ENCODE measurements at places on chromosomes 5 and 9.

- DNase-seq: no peak
These were observed 19.8 kb upstream of the KCNV2 start for GRCh38 chr9:2697492-2697891.

DNA sequence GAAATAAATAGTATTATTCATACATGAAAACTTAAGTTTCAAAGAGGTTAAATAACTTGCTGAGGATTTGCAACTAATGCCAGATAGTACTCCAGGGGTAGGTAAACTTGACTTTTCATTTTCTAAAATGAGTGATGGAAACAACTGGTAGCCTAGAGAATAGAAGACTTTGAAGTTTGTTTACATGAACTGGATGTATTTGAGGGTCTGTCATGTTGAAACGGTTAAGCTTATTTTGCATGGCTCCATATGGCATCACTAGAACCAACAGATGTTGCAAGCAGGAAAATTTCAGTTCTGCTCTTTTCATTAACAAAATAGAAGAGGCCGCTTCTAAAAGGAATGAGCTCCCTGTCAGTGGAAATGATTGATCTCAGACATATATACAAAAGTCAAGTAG lies 105.1 kb upstream of the SGCD start:
- DNase-seq: no peak

- no peak for DNase-seq
These were observed 1.7 kb downstream of the TRAF1 start for GRCh38 chr9:120924698-120925534.

- no peak for DNase-seq
These were observed 9.7 kb downstream of the PTAR1 start for GRCh38 chr9:69750085-69750484.

DNA sequence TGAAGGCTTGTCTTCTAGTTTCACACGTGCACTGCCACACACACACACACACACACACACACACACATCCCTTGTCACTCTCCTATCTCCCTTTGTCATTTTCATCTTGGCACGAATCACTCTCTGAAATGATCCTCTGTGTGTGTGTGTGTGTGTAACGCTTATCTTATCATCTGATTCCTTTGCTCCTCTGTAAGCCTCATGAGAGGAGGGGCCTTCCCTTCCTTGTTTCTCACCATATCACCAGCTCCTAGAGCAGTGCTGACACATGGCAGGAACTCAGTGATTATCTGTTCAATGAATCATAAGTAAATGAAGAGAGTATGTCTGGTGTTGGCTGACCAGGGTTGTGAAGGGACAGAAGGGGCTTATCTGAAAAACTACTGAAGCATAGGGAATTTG lies 53.3 kb downstream of the PDE4D start:
- DNase-seq: no peak

DNA sequence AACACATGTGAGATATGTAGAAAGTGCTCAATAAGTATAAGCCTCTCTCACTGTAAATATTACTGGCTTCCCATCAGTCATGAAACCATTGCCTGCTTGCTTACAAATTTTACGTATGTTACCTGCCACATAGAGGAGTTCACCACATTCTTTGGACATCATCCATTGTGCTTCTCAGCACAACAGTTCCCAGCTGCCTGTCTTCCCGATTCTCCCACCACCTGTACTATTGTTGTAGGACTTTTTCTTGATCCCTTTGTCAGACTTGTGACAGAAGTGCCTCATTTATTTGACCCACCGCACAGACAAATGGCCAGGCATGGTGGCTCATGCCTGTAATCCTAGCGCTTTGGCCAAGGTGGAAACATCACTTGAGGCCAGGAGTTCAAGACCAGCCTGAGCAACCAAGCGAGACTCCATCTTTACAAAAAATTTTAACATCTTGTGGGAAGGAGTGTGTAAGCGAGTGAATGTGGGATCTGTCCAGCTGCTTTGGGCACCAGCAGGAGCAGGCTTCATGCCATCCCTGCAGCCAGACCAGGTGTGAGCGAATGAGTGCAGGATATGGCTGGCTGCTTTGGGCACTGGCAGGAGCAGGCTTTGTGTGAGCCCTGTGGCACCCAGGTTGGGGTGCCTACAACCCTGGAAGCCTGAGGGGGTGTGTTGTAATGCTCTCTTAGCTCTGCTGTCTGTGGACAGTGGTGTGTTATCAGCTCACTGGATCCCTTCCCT lies 139.9 kb upstream of the ELL2 start:
- DNase-seq: no peak

DNA sequence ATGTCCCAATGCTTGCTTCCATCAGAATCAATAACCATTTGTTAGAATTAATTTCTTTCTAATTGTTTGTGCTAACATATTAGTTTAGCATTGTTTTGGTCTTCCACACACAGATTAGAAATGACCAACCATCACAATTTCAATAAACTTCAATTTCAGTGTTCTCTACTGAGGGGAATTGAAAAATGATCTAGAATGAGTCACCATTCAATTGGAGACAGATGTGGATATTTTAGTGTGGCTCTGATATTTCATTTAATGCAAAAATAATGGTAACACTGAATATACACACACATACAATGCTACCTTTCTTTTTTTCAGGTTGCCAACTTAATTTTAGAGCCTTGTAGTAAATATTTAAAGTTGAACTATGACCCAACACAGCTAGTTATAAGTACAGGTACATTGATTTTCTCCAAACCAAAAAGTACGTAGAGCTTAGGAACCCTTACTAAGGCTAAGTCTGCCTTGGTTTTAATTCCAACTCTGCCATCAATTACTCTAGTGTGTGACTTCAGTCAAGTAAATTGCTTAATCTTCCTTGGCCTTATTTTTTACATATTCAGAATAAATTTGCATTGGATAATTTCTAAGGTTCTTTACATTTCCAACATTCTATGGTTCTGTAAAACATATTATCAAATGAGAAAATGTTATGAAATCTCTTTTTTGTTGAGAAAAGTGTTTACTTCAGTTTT lies 143.9 kb downstream of the DMRTA1 start:
- no peak for DNase-seq

GRCh38 chr9:63817622-63818518 lies 1467.1 kb downstream of the FOXD4L5 start:
- peak; percentile 47 for DNase-seq

DNA sequence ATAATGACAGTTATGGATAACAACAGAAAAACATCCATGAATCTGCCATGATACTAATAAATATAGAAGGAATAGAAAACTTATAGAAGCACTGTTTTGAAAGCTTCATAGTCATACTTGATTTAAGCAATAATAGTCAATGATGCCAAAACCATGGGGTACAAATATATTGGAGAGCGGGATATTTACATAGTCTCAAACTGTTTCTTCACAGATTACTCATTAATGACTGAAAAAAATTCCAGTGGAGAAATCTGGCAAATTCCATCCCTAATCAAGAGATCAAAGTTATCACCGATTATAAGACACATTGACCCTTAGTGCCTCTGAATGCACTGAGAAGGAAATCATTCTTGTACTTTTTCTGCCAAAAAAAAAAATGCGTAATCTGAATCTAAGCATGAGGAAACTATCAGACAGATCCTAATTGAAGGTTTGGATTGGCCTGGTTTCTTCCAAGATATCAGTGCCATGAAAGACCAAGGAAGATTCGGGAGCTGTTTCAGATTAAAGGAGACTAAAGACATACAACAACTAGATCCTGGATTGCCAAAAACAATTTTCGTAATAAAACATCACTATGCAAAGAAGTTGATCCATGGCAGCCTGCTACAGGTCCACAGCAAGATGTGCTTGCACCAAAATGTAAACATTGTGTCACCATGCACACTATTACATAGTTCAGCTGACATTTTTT lies 106.2 kb downstream of the GOLPH3 start:
- DNase-seq: no peak

DNA sequence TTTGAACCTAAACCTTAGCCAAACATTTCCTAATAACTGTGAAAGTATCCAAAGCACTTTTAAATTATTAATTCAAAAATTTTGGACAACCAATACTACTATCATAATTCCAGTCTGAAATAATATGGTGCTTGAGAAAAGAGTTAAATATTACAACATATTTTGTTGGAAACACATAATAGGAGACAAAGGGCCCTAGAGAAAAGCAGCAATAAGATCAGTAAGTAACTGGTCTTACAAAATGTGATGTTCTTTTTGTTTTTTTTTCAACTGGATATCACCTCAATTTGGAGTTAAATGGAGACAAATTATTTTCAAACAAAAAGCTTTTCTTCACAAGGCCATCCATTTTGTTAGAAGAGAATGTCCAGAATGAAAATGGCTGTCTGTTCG lies 21.1 kb downstream of the SRFBP1 start:
- DNase-seq: no peak

DNA sequence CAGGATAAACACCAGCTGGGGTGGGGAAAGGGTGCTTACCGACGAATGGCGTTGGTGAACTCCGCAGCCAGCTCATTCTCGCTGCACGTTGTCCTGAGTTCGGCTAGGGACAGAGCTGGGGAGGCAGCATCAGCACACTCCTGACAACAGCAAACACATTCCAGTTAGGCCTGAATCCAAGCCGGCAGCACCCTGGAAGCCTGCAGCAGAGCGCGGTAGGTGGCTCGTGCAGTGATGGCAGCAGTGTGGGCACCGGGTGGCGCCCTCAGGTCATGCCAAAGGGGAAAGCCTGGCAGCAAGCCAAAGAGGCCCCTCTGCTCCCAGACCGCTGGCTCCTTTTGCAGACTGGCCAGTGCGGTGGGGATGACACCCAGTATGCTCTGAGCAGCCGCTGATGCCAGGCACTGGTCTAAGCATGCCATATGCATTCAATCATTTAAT lies 66.9 kb downstream of the DCP2 start:
- no peak for DNase-seq

- no peak for DNase-seq
These were observed 9.9 kb upstream of the TRIM36 start for GRCh38 chr5:115179394-115180164.

- DNase-seq: no peak
These were observed 203.0 kb downstream of the TTLL11 start for GRCh38 chr9:121889990-121890563.

DNA sequence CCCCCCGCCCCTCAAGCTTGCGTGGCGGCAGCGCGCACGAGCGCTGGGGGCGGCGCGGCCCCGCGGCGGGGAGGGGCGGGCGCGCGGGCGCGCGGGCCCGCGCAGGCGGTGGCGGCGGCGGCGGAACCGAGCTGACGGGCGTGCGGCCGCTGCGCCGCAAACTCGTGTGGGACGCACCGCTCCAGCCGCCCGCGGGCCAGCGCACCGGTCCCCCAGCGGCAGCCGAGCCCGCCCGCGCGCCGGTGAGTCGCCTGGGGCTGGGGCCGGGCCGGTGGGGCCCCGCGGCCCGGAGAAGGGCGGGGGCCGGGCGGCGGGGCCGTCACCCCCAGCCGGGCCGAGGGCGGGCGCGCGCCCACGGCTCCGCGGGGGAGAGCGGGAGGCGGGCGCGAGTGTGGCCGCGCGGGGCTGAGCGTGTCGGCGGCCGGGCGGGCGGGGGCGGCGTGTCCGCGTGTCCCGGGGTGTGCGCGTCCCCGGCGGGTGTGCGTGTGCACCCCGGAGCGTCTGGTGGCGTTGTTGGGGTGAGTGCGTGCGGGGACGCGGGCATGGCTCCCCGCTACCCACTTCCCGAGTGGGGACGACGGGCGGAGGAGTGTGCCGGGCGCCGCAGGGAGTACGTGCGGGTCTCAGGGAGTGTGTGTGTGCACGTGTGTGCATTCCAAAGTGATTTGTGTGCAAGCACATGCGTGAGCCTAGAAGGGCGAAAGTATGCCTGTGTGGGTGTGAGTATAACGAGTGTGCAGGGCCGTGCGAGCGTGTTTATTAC lies at the start of gene NEK6:
NEK6 (plus strand) TSS at position 106 of the 763 bp plus-strand sequence. CDS start 44,016 bp downstream, outside the sequence.
- DNase-seq: no peak

GRCh38 chr5:54073131-54073530 lies 237.2 kb downstream of the ARL15 start:
- no peak for DNase-seq

DNA sequence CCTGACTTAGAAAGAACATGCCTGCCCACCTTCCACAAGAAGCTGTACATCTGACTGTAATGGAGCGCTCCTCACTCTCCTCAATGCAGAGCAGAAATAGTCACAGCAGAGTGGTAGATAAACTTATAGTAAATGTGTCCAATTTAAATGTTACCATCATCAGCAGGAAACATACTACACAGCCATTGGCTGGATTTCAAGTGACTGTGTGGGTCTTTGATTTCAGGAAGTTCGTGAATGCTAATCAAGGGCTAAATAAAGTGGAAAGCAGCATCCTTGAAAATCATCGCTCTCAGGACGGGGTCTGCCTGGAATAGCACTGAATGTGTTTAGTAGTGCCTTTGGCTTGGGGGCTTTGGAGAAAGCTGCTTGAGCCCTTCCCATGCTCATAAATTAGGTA lies 32.4 kb upstream of the CRHBP start:
- no peak for DNase-seq

DNA sequence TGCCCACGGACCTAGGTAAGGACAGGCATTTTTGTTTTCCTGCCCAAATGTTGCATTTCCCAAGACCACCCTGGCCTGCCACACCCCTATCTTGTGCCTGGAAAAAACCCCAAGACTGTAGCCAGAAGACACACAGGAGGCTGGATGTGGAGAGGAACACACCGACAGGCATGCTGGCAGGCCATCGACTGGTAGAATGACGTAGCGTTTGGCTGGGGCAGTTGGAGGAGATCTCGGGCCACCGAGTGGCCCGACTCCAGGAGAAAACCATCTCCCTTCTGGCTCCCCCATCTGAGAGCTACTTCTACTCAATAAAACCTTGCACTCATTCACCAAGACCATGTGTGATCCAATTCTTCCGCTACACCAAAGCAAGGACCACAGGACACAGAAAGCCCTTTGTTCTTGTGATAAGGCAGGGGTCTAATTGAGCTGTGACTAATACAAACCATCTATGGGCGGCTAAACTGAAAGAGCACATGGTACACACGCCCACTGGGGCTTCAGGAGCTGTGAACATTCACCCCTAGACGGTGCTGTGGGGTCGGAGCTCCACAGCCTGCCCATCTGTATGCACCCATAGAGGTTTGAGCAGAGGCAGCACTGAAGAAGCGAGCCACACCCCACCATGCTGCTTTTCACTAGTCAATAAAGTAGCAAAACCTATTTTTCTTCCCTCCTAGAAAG lies 38.9 kb upstream of the N4BP3 start:
- DNase-seq: no peak

DNA sequence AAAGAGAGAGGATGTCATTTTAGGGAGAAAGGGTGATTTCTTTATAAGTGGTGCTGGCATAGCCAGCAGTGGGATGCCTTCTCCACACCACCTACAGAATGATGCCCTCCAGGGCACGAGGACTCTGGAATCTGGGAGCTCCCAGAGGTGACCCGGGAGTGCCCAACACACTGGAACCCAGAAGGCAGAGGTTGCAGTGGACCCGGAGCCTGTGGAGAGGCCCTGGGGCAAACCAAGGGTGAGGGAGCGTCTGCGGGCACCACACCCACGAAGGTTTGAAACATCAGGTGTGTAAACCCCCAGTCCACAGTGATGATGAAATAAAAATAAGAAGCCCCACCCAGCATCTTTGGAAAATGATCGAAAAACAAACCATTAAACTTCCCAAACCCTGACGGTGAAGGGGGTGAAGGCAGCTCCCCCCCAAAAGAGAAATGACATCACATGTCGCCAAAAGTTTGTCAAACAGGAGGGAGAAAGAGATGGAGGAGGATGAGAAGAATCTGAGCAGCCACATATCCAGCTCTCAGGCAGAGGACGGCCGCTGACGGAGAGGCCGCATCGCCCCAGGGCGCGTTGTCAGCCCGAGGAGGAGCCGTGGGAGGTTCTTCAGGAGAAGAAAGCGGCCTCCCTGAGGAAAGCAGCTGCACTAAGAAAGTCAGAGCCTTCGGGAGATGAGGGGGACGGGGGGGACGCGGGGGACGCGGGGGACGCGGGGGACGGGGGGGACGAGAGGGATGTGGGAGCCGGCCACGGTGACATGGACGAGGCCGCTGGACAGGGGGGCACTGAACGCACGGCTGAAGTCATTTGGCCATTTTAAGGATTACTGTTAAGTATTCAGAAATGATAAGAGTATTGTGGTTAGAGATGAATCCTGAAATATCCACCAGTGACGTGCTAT lies 43.1 kb upstream of the NSMF start:
- DNase-seq: no peak
